ENCODE measurements at places on chromosomes 3 and 15. TPM values are rescaled to one million over a fixed set of nuclear protein-coding genes. Genes with fewer than 3 reads are reported as not detected.

DNA sequence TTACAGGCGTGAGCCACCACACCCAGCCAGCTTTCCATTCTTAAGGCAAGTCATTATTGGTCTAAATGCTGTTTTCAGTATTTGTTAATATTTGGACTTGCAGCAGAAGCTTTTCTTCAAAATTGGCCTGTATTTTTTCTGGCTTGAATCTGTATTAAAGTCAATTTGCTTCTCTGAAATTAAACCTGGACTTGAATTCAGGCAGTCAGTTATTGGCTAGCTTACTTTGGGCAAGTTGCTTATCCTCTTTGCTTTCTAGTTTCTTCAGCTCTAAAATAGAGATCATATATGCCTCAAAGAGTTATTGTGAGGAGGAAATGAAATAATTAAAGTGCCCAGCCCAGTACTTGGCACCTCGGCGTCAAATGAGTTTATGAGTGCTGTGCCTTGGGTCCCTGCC lies 17.3 kb downstream of the STARD9 start:
- no peaks in the 10 kb centered on the region for H3K4me1 ChIP-seq
- no peaks in the 10 kb centered on the region for H3K27me3 ChIP-seq
- peaks cover 4% of the 10 kb centered on the region for H3K36me3 ChIP-seq
- H3K27ac ChIP-seq, result no peak overlapping the region

DNA sequence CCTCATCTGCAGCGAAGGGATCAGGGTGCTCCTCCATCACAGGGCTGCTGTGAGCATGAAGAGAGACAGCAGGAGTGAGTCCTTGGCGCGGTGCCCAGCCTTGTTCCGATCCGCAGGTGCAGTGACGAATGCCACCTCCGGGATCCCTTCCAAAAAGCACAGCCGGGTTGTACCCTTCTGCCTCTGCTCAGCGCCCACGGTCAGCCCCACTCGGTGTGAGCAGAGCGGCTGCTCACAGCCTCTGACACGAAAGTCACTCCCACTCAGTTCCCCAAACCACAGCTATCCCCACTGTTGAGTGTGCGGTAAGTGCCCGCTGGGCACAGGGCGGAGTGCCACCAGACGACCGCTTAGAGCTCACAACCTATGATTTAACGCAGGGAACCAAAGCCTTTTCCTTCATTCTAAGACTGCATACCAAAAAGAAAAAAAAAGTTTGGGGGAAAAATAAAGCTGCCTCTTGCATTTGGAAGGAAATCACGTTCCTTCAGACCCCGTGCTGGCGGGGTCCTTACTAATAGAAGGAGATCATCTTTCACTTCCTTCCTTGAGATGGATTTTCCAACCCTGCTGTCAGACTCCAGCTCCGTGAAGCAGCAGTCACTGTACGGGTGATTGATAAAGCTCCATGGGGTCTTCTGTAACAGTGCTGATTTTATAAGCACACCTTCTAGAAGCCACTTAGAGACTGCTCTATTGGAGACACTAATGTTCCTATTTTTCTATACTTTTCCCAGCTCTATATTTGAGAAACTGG lies 34.7 kb upstream of the TUBGCP5 start:
- no peaks in the 10 kb centered on the region for H3K4me1 ChIP-seq
- H3K4me3 ChIP-seq, result no peak overlapping the region
- H3K27ac ChIP-seq, result no peak overlapping the region
- H3K36me3 ChIP-seq, result no peaks in the 10 kb centered on the region
- H3K27me3 ChIP-seq, result no peaks in the 10 kb centered on the region

- no peak overlapping the region for H3K27ac ChIP-seq
- no peaks in the 10 kb centered on the region for H3K27me3 ChIP-seq
- no peak for DNase-seq
- H3K4me1 ChIP-seq, result peaks cover 20% of the 10 kb centered on the region
- no peak overlapping the region for H3K4me3 ChIP-seq
- H3K36me3 ChIP-seq, result no peaks in the 10 kb centered on the region
These were observed 4.3 kb downstream of the SIDT1 start for GRCh38 chr3:113536627-113537101.

DNA sequence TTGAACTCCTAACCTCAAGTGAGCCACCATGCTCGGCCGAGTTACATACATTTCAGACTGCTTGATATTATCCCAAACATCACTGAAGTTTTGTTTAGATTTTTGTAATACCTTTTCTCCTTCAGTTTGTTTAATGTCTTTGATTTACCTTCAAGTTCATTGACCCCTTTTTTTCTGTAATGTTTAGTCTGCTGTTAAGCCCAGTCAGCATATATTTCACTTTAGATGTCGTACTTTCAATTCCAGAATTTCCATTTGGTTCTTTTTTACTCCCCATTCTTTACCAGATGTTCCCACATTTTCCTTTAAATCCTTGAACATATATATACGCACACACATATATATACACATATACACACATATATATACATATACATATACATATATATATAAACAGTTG lies 59.1 kb upstream of the CTDSPL2 start:
- no peak for DNase-seq
- no peaks in the 10 kb centered on the region for H3K36me3 ChIP-seq
- H3K27me3 ChIP-seq, result no peaks in the 10 kb centered on the region
- H3K4me3 ChIP-seq, result no peak overlapping the region
- H3K27ac ChIP-seq, result no peak overlapping the region
- H3K4me1 ChIP-seq, result no peaks in the 10 kb centered on the region

DNA sequence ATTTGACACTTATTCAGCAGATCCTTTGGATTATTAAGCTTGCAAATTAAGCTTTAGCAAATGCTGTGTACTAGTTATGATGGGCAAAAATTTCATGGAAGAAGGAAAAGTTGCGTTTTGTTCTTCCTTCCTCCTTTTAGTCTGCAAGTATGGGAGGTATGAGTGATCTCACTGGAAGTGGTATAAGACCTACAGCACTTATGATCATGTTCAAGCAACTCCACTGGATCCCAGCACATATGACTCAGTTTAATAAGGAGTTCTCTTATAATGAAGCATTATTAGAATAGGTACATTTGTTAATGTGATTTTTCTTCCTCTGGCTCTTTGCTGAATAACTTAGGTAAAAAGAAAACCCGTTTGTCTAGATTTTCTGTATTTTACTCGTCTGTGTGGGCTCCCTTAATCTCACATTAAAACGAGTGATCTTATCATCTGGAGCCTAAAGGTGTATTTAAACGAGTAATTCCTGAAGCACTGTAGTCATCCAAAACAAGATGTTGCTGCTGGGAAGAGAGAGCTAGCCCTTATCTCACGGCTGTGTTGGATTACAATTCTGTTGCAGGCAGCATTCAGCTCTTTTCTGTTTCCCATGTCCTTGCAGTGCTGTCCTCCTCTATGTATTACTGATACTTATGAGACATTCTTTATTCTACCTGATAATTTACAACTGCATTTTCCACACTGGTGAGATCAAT lies 264.9 kb downstream of the GBE1 start:
- no peak for DNase-seq
- no peaks in the 10 kb centered on the region for H3K36me3 ChIP-seq
- no peaks in the 10 kb centered on the region for H3K27me3 ChIP-seq
- no peaks in the 10 kb centered on the region for H3K4me1 ChIP-seq
- H3K4me3 ChIP-seq, result no peak overlapping the region
- H3K27ac ChIP-seq, result no peak overlapping the region

- no peak overlapping the region for H3K4me3 ChIP-seq
- no peaks in the 10 kb centered on the region for H3K27me3 ChIP-seq
- H3K36me3 ChIP-seq, result no peaks in the 10 kb centered on the region
- no peak for DNase-seq
These were observed 69.6 kb downstream of the APBA2 start for GRCh38 chr15:28955160-28955992.

AP3S2 gene
- total RNA-seq, result 30.3 TPM

CDCP1 gene
- 0.52 TPM for total RNA-seq

AGBL1 gene
- total RNA-seq, result under 0.01 TPM

Measured in thymus (tissue), 14 donors.